ENCODE measurements at places on chromosomes 11 and 22.

GRCh38 chr22:33923033-33923432 is 2.8 kb upstream of the LARGE1 start:
- DNase-seq: no peak

DNA sequence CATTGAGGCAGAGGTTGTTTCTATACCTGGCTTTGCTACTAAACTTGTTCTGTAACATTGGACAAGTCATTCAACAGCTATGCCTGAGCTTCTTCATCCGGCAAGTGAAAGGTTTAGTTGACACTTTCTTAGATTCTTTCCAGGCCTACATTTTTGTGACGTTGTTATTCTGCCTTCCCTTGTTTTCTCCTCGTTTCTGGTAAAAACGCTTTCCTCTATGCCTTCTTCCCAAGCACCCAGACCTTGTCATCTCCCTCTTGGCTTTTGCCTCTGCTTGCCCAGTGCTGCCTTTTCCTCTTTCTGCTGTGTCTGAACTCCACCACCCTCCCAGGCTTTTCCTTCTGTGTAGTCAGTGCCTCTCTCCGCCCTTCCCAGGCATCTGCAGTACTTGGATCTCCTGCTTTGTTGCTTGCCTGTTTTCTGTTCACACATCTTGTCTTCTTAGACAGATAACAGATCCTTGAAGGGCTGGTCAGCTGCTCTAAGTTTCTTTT is 1.4 kb upstream of the AMOTL1 start:
- DNase-seq: no peak

DNA sequence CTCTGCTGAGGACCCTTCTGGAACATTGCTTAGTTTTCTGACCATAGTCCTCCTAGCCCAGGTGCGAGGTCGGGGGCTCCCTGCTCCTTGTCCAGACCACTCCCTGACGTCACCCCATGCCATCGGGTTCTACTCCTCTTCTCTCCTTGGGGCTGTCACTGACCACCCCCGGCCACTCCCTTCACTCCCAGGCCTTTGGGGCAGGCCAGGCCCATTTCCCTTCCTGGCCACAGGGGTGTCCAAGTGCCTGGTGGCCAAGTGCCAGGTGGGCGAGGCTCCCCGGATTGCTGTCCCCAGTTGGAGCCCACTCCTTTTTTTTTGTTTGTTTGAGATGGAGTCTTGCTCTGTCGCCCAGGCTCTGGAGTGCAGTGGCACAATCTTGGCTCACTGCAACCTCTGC is 19.5 kb downstream of the MRGPRD start:
- DNase-seq: no peak

- DNase-seq: no peak
Observed at GRCh38 chr22:27796829-27797519, 4.6 kb downstream of the MN1 start.

DNA sequence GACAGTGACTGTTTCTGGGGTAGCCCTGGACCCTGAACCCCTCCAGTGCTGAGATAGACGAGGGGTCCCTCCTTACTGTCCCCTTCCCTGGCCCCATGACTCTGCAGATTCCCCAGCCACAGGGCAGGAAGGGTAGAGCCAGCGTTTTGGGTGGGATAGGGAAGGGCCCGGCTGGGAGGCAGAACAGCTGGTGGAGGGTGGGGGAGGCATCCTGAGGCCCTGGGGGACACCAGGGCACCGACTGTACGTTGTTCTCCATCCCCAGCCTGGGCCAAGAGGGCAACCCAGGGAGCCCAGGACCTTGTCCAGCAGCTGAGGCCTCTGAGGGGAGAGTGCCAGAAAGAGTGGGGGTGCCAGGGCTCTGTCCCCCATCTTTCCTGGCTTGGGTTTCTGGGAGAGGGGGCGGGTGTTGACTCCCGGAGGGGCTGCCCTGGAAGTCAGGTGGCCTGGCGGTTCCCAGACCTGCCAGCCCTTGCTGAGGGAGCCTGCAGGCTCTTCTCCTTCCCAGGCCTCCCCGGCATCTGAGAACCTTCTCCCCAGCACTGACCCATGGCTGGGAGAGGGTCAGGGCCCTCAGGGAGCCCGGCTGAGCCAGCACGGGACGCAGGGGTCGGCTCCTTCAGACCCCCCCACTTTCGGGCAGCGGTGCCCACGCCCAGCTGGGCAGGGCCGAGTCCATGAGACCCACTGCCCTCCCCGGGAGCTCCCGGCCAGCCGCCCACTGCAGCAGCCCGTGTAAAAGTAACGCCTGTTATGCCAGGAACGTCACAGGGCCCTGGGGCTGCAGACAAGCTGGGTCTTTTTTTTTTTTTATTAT is 30.3 kb downstream of the IGF2 start:
- DNase-seq: no peak

DNA sequence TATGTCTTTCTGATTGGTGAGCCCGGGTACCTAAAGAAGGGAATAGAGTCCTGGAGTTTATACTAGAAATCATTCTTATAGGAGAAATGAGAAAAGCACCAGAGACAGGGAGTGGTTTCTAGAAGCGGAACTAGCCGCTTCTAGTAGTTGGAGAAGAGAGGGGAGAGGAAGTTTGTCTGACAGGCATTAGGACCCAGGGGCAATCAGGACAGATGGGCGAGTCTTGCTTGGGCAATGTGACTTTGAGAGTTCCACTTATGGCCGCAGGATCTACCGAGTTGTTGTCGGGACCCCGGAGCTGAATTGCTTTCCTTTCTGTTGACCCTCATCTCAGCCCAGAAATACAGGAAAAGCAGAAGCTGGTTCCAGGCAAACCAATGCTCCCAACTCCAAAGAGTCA is 596.8 kb upstream of the CNTN5 start:
- no peak for DNase-seq

DNA sequence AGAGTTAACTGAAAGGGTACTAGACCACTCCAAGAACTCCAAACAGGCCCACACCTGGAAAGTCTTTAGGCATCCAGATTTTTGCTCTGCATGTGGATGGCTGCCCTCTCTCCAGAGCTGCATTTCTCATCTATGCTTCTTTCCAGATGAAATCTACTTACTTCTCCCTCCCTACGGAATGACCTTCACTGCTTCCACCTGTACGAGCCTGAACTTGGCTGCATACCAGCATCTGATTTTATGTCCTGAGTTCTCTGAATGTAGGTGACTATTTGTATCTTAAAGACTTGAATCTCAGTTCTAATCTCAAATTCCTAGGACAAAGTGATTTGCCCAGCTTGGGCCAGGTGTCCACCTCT is 13.3 kb downstream of the CELF1 start:
- no peak for DNase-seq

- no peak for DNase-seq
Observed at GRCh38 chr22:38034278-38034882, 22.8 kb upstream of the PICK1 start.

DNA sequence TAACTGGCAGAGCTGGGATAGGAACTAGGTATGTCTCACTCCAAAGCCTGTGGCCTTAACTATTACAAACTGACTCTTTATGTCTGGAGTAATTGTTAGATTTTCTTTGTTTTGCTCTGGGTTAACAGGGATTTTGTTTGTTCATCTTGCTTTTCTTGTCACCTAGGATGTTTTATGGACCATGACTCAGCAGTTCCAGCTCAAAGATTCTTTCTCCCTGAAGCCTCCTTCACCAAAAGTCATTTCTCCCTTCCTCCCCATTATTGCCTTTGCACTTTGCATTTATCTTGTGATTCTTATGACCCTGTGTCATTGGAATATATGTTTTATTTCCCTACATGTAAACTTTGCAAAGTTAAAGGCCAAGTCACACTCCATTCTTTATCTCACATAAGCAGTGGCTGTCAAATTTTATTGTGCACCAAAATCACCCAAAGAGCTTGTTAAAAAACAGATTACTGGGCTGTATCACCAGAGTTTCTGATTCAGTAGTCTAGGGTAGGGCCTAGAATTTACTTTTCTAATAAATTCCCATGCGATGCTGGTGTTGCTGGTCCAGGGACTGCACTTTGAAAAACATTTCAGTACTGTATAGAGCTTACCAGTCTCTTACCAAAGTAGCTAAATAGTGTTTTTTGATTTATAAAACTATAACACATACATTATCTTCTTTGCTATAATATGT is 327.7 kb downstream of the DLG2 start:
- no peak for DNase-seq

- no peak for DNase-seq
Observed at GRCh38 chr11:101729406-101730078, 145.7 kb upstream of the TRPC6 start.

DNA sequence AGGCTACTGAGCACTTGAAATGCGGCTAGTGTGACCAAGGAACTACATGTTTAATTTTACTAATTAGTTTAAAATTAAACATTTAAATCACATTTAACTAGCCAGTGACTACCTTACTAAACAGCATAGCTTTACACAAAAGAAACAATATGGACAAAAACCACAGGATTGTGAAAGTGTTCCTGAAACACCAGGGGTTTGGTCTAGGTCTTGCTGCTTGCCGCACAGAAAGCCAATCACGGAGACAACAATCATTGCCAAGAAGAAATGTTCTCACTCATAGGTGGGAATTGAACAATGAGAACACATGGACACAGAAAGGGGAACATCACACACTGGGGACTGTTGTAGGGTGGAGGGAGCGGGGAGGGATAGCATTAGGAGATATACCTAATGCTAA is 309.5 kb downstream of the C11orf87 start:
- no peak for DNase-seq

DNA sequence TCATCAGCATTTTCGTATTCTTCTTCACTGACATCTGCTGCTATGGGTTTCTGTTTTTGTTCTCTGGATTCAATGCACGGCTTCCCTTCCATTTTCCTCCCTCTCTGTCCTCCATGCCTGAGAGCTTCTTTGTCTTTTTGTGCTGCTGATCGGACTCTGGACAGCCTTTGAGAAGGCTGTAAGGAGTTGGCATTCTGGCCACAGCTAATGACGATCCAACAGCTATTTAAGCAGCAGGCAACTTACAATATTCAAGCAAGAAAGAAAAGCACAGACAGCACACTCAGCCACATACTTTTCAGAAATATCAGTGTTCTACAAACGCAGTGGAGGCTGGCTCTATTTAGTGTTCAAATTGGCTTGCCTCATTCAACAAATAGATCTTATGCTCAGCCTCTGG is 60.9 kb upstream of the ZC3H12C start:
- DNase-seq: no peak

GRCh38 chr11:8586184-8586583 is 7.8 kb downstream of the STK33 start:
- DNase-seq: no peak

DNA sequence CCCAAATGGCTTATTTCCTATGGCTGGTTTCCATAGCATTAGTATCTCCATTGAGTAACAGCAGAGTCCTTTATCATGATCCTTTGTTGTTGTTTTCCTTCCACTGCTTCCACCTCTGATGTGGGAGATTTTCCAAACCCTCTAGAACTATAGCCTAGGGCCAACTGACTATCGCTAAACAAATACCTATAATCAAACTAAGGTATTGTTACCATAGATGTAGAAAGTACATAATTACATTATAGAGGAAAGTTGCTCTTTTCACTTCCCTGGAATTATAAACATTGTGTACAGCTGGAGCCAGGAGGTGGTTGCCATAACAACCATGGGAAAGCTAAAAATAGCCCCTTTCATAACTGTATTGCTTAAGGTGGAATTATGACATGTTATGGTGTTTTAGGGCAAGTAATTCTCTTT is 47.0 kb upstream of the ALKBH3 start:
- no peak for DNase-seq

- DNase-seq: no peak
Observed at GRCh38 chr11:114172055-114172861, 112.7 kb downstream of the ZBTB16 start.
